A549 treated with dexamethasone at 1 μM for 4 hours (cell line): ENCODE measurements at places on chromosomes 7 and 10. TPM values are rescaled to one million over a fixed set of nuclear protein-coding genes. Genes with fewer than 3 reads are reported as not detected.

The DUSP5 gene
- 111 to 150 TPM (median 126 TPM) in 5 replicates for total RNA-seq

The USP6NL gene
- total RNA-seq, result 10.8 to 14.7 TPM (median 13.0 TPM) in 5 replicates

The LRIT1 gene
- not detected in 5 replicates for total RNA-seq

The GHRHR gene
- 0.06 TPM in 1 of 5 replicates, not detected in the others for total RNA-seq

The DLD gene
- 81.4 to 102 TPM (median 92.0 TPM) in 5 replicates for total RNA-seq

The CNTNAP2 gene
- 0.02 to 0.07 TPM (median 0.02 TPM) in 4 of 5 replicates, not detected in the other for total RNA-seq

The EFCAB10 gene
- 2.4 to 3.4 TPM (median 2.8 TPM) in 5 replicates for total RNA-seq

The BEND7 gene
- total RNA-seq, result 7.5 to 10.1 TPM (median 8.7 TPM) in 5 replicates
